OCI-M1 (cell line): ENCODE measurements at places on chromosomes 3 and 15.
A peak's percentile ranks its signal among the peaks of the same experiment; 100 is the strongest.

DNA sequence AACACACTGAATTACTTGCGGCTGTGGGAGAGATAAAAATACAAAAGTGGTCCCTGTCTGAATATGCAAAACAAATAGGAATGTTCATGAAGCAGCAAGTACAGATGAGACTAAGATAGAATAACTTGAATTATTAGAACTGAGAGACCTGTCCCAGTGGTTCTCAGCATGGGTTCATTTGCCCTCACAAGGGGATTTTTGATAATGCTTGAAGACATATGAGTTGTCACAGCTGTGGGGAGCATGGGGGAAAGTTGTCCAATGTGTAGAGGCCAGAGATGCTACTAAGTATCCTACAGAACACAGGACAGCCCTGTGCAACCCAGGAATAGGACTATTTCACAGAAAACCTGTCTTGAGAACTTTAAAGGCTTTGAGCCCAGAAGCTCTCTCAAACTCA, 22.4 kb downstream of the PPM1L start:
- no peak for DNase-seq

DNA sequence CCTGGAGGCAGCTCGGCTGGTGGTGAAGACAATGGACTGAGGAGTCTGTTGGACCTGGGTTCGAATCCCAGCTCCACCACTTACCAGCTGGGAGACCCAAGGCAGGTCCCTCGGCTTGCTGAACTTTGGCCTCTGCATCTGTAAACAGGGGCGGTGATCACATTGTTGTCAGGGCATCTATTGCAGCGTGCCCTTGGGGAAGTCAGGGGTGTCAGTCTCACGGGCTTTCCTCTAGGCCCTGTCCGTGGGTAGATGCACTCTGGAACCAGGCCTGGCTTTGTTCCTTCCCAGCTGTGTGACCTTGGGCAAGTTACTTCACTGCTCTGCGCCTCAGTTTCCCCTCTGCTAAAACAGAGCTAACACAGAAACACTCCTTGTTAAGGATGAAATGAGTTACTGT, 68.8 kb upstream of the SLC6A6 start:
- DNase-seq = no peak

DNA sequence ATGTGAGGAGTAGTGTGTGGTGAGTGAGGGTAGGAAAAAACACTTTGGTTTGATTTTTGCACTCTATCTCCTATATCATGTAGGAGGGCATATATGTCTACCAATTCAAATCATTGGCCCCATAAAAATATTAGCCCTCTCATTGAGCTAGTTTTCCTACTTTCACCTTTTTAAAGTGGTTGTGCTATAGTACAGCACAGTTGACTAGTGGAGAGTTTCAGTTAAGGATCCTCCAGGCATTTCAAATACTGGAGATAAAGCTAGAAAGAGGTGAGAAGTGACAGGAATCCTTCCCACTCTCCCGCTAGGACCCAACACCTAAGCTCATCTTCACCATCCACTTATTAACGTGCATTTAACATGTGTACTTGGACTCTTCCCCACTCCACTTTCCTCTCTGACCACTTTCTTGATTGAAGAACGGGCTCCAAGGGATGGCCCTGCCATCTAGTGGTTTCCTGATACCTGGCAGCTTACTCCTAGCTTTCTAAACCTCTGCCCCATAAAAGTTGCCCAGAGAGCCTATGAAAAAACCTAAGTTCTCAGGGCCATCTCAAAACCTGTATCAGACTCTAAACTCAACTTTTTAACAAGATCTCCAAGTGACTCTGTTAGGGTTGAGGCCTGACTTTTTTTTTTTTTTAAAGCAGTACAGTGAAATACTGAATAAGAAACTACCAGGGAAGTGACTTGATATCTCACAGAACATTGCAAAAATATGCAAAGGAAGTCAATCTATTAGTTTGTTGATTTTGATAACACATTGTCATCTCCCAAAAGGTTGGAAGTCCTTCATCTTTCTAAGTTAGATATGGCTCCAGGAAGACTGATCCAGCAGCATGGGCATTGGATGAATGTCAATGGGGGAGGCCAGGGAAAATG, 17.9 kb downstream of the IL12A start:
- peak; percentile 78 for DNase-seq

DNA sequence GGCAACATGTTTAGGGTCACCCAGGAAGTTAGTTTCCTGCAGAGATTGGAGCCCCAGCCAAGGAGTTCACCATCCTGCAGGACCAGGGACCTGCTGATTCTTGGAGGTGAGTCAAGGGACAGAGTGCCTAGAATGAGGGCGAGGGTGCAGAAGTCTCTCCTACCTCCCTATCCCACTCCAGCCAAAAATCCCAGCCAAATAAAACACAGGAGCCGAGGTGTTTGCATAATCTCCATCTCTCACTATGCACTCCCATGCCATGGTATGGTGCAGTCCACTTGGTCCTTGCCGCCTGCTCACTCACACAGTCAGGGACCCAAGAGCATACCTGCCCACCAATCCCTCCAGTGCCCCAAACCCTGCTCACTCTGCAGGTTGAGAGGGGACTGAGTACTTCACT, 294.2 kb downstream of the UACA start:
- DNase-seq = no peak

- DNase-seq = no peak
Measured at GRCh38 chr3:37526511-37526910, 335.2 kb upstream of the CTDSPL start.

DNA sequence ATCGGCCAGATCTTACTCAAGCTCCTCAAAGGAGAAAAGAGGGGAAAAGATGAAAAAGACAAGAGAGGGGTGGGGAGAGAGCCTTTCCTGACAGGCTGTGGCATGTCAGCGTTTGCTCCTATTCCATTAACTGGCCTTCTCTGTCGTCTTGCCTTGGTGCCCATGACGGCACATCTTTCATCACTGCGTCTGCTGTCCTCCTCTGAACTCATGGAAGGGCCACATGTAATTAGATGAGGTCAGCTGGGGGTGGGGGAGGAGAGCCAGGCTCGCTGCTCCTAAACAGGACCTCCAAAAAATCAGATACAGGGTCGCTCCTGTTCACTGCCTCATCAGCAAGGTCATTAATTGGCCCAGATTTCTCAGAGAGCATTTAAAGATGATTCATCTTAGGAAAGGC, 49.7 kb downstream of the LRTM1 start:
- DNase-seq = no peak

- DNase-seq = no peak
Measured at GRCh38 chr3:122594025-122594424, 16.6 kb downstream of the PARP15 start.

- DNase-seq = no peak
Measured at GRCh38 chr3:70556056-70556455, 243.6 kb upstream of the MDFIC2 start.

GRCh38 chr3:78734048-78734637, 1033.7 kb downstream of the ROBO1 start:
- no peak for DNase-seq

- DNase-seq = no peak
Measured at GRCh38 chr3:195080571-195081151, 190.3 kb downstream of the XXYLT1 start.

- no peak for DNase-seq
Measured at GRCh38 chr3:151544164-151544548, 83.3 kb upstream of the IGSF10 start.

GRCh38 chr3:178960181-178960580, 111.4 kb downstream of the ZMAT3 start:
- no peak for DNase-seq

GRCh38 chr15:52805351-52806283, 15.5 kb upstream of the ONECUT1 start:
- no peak for DNase-seq

GRCh38 chr3:31776016-31776415, 205.0 kb downstream of the OSBPL10 start:
- DNase-seq = no peak

GRCh38 chr3:80307844-80308243, 540.0 kb upstream of the ROBO1 start:
- no peak for DNase-seq

DNA sequence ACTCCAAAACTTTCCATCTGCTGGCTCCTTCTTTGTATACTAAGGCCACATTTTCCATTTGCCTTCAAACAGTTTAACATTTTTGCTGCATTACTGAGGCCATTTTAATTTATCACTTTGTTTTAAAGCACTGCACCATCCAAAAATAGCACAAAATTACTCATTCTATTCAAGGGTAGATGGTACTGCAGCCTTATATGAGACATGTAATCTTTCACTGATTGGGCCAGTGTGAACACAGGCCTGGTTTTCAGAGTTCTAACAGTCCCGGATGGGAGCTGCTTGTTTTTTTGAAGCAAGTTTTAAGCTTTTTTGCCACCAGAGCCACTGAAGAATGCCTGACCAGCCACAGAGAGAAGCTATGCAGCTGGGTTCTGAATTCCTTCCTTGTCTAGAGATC, 172.3 kb upstream of the TSC22D2 start:
- no peak for DNase-seq

DNA sequence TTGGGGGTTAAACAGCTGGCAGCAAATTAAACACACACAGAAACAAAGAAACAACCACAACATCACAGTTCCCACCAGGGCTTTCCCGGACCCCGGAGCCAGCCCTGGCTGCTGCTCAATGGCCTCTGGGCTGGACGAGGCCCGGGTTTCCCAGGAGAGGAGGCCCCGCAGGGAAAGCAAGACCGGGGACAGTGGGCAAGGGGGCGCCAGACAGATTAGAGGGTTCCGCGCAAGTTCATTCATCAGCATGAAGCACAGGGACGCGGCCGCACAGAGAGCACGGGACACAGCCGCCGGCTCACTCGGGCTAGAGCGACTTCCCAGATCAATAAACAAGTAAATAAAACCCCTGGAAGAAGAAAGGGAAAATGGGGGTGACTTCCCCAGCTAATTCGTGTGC, 66.4 kb upstream of the RPL32 start:
- no peak for DNase-seq

GRCh38 chr15:33007303-33007855, 187.1 kb downstream of the FMN1 start:
- DNase-seq = no peak

- DNase-seq = no peak
Measured at GRCh38 chr15:38564557-38565286, at the start of gene RASGRP1. Gene RASGRP1, minus strand, starts transcription at chr15:38564814. Its CDS starts 186 bp downstream, at chr15:38564628.

DNA sequence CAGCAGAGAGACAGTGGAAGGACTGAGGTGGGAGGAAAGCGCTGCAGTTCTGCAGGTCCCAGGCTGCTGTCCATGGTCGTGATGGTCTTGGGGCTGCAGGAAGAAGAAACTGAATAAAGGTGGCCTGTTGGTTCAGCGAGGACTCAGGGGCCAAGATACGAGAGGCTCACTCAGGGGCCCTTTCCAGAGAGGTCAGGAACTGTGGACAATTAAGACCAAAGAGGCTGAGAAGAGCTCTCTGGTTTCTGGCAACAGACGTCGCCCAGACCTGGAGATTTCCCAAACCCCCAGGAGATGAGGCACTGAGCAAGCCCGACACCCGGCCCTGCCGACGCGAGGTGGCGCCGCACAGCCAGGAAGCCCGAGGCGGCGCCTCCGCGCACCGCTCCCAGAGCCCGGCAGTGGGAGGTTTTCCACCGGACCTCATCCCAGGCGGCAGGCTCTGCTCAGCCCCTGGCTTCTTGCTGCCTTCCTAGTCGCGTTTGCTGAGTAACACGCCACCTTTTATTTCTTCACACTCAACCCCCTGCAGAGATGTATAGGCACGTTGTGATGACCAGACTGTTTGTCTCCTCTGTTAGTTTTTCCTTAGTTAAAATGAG, 56.4 kb upstream of the ARRDC4 start:
- peak; percentile 68 for DNase-seq

DNA sequence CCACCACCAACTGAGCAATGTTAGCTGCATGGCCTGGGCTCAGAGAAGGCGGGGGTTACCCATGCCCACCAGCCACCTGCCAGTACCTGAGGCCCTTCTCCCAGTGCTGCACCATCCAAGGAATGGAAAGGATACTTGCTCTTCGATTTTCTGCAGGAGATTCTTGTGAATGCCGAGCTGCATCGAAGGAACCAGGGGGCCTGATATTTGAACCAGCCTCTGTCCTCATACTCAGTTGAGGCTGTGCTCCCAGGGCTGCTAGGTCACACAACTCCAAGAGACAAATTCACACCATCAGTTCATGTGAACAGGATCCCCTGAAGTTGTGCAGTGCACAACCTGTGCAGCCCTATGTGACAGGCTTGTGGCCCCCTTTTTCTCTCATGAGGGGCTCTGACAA, 18.0 kb downstream of the PLA2G4F start:
- no peak for DNase-seq

GRCh38 chr3:121957674-121958415, 63.6 kb downstream of the SLC15A2 start:
- DNase-seq = no peak

DNA sequence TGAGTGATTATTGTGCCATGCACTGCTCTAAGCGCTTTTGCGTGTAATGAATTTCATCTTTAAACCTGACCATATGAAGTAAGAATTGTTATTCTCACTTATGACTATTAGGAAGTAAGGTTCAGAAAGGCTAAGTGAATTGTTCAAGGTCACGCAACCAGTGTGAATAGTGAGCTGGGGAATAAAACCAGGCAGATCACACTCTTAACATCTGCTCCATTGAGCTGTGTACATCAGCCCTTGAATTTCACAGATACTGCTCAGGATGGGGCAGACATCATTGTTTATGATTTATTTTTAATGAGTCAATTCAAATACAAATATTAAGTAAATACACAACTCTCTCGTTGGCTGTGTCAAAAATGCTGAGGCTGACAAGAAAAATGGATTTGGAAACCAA, 184.5 kb downstream of the FNDC3B start:
- no peak for DNase-seq

- peak; percentile 50 for DNase-seq
Measured at GRCh38 chr3:63557912-63558311, 94.6 kb upstream of the SNTN start.

DNA sequence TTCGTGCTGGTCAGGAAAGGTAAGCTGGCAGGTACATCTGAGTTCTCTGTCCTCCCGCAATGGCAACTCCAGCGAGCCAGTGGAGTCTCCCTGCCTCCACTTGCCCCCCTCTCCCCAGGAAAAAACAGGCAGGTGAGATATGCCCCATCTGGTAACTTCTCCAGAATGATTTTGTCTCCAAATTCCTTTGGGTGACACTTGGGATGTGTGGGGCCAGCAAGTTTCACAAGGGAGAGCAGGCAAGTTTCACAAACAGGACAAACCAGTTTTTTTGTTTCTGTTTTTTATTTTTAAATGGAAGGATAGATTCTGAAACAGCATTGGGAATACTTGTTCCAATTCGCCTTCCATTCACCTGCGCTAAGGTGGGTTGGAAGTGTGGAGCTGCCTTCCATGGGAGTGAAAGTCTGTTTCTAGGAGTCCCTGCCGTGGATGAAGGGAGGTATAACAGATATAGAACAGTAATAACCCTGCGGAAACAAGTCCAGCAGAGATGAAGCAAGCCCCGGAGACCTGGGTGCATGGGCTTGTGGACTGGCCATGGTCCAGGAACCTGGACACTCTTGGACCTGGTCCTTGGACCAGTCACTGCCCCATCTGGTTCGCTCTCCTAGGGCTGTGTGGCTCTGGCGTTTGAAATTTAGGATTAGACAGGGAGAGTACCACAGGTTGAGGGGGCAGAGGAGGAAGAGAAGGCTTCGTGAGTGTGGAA, 22.9 kb upstream of the KIF23 start:
- DNase-seq = no peak

DNA sequence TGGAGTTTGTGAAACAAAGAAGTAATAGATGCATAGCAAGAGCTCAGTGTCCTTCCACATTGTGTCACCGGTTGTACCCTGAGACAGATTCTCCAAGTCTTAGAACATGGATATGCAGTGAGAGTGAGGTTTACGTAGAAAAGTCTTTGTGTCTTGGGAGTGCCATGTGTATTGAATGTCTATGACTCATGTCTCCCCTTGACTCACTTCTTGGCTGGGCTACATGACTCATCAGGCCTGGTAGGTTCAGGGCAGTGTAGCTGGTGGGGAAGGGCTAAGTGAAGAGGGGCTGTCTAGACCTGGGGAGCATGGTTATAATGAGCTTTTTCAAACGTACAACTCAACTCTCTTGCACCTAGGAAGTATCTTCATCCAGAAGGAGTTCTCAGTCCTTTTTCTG, 167.4 kb downstream of the GAP43 start:
- peak; percentile 48 for DNase-seq
